Spleen (tissue), 13 donors: ENCODE measurements at places on chromosomes 4 and X. TPM values are rescaled to one million over a fixed set of nuclear protein-coding genes. Genes with fewer than 3 reads are reported as not detected.
A peak's percentile ranks its signal among the peaks of the same experiment; 100 is the strongest.

- DNase-seq = no peak
Measured at GRCh38 chr4:21678711-21679110, 269.9 kb downstream of the KCNIP4 start.

DNA sequence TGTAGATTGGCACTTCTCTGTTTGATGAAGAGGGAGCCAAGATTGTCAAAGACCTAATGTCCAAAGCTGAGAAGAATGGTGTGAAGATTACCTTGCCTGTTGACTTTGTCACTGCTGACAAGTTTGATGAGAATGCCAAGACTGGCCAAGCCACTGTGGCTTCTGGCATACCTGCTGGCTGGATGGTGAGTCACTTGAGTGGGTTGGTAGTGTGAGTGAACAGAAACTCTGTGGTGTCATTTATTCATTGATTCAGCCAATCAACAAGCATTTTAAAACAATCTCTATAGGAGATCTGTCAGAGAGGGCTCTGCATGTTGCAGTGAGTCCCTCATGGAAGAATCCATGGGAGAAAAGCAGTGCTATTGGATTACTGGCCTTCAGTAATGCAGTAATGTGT is 16.3 kb downstream of the TAF9B start:
- DNase-seq = no peak

DNA sequence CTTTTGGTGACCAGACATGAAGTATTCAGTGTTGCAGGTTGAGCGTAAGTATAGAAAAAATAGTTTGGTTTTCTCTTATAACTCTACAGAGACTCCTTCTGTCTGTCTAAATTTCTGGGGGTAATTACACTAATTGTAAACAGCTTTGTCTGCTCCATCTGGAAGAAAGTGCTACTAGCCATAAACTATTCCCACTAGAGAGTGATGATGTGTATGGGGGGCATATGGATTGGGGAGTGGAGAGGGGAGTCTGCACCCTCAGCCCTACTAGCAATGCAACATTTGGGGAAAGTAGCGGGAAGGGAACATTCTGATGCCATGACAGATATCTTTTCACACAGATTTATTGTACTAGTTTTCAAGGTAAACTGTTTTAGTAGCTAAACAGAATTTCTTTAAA is 549.7 kb downstream of the TRIML1 start:
- DNase-seq = no peak

- no peak for DNase-seq
Measured at GRCh38 chr4:81827577-81828202, 356.0 kb upstream of the RASGEF1B start.

- DNase-seq = peak; percentile 70
Measured at GRCh38 chr4:3255611-3256186, 6.7 kb downstream of the MSANTD1 start.

DNA sequence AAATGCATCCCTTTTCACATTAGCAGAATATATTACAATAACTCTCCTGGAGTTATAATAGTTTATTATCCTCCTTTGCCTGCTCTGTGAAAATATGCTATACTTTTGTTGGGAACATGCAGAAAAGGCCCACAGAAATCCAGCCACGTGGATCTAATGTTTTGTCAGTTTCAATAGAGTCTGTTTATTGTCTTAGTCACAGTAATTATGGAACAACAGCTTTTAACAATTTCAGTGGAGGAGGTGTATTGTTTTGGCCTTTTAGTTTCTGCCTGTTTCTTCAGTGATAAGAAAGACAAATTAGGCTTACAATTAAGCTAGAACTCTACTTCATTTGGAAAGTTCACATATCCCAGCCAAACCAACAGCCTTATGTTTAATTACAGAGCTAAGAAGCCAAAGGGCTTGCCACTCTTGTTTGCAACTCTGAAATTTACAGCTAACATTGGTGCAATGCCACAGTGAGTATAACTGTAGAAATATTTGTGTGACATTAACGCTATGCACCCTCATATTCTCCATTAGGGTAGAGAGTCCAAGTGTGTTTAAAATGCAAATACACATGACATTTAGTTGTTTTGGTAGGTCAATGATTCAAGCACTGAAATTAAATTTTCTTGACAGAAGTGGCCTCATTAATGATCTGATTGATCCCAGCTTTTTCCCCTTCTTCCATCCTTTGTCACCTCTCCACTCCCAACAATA is 175.8 kb downstream of the USP46 start:
- DNase-seq = no peak

DNA sequence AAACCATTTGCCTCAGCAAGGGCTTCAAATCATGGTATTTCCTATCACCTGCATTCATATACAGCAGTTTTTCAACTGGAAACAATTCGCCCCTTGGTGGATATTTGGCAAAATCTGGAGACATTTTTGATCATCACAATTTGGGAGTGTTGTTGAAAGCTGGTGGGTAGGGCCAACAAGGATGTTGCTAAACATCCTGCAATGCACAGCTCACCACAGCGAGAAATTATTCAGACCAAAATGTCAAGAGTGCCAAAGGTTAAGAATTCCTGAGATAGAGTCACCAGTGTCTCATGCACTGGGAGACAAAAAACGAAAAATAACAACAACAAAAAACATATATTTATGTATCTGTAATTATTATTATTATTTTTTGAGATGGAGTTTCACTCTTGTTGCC is 435.2 kb upstream of the CTSO start:
- DNase-seq = no peak

GRCh38 chr4:6875431-6875831 is 34.2 kb upstream of the TBC1D14 start:
- peak; percentile 88 for DNase-seq

DNA sequence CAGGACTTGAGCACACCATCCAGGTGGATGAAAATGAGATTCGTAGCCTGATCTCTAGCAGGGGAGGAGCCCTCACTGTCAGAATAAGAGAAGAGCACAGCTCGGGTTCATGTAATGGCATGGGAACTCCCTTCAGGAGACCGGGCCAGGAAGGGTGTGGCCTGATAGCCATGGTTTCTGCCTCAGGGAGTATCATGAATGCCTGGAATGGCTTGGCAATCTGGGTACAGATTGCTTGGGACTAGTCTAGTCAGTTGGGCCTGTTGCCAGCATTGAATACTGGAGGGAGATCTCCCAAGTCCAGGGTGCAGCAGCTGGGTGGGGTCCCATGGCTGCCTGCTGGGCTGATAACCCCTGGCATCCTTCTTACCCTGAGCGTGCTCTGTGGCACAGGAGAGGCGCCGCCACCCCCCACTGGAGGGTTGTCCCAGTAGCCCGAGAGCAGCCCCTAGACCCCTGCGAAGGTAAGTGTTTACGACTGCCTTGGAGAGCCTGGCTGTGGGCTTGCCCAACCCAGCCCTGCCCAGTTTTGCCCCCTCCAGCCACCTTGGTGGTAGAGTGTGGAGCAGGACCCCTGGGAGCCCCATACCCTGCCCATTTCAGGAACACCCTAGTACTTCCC is 298.8 kb downstream of the TEX13A start:
- DNase-seq = peak; percentile 76

DNA sequence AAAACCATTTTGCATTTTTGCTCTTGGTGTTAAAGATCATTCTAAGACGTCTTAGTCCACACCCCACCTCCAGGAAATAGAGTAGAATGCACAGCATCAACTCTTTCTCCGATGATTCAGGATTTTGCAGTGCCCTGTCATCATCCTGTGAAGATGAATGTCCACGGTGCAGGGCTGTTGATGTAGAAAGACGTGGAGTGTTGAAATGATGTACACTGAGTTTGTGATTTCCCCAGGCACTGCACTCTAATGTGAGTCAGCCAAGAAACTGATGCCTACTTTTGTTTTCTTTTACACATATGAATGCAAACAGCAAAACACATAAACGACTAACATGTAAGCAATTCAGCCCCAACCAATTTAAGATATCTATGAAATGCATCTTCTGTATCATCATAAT is 10.5 kb downstream of the LGI2 start:
- no peak for DNase-seq

GRCh38 chr4:98686847-98687246 is 28.4 kb upstream of the TSPAN5 start:
- no peak for DNase-seq

- DNase-seq = no peak
Measured at GRCh38 chr4:140871368-140871767, 115.2 kb upstream of the TBC1D9 start.

DNA sequence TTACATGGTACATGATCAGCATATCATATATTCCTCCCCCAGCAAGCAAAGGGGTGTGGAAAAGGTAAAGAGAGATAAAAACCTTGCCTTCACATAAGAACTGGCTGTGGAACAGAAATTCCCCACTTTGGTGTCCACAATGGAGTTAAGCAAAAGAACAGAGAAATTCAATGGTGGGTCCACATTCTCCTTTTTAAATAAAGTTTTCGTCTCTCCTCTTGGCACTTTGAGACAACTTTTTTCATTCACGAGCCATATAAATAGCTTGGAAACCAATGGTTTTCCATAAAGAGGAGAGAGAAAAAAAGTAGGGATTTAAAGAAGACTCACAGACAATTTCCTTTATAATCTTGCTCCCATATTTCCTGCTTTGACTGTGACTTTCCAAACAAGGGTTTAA is 148.1 kb downstream of the TSPAN5 start:
- no peak for DNase-seq

GRCh38 chrX:40468033-40468846 is 112.5 kb upstream of the ATP6AP2 start:
- no peak for DNase-seq

- DNase-seq = no peak
Measured at GRCh38 chr4:74311696-74312313, 3.5 kb downstream of the EPGN start.

DNA sequence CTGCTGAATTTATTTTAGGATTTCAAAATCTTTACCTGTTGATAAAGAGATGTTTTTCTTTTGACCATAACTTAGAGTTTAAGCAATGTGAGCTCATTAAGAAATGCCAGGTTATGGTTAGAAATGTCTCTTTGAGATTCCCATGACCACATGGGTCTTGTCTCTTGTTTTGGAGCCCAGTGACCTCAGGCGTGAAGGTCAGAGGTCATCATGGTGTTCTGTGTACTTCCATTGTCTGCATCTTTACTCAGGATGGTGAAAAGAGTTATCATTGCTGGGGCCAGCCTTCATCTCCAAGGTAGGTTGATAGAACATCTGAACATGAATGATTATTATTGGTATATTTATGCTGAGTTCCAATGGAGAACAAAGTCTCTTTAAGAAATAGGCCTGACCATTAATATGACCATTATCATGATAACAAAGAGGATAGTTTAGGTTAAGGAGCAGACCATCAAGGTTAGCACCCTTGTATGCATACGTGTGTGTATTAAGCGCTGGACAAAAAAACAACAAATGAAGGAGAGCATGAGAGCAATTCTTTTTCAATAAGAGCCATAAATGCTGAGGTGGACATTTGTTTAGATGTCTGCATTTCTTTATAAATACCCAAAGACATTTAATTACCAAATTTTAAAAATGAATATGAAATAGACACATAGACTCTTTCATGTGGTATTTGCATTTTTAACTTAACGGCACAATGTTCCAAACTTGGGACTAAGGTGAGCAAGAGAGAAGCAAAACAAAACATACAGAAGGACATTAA is 120.6 kb upstream of the PAQR3 start:
- no peak for DNase-seq

DNA sequence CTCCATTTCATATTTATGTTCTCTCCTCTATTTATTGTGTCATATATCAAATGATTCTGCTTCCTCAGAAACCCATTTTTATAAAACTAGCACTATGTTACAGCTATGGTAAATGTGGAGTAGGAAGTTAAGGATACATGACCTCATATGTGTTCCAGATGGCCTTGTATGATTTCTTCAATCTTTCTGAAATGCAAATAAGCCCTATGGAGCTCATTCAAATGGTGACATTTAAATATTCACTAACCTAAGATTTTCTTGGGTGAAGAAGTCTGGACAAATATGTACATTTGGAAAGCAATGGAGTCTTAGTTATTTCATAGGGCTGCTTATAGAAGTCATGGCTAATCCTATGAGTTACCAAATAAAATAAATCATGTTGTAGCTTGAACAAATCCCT is 782.5 kb downstream of the STPG2 start:
- no peak for DNase-seq

GRCh38 chrX:40004921-40005291 is 92.9 kb downstream of the BCOR start:
- peak; percentile 70 for DNase-seq

DNA sequence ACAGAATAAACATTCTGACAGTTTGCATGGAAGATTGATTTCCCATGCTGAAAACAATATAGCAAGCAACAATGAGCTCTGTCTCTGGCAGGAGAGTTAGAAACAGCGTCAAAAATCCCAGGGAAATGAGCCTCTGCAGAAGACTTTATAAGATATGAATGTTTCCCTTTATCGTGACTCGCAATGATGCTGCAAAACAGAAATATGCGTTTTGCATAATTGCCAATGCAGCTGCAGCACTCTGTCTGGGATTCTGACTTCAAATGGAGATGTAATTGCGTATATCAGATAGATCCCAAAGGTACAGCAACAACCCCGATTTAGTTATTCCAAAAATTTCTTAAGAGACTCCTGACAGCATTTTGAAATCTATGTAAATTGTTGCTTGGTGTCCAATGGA is 702.4 kb upstream of the EPHA5 start:
- DNase-seq = no peak

DNA sequence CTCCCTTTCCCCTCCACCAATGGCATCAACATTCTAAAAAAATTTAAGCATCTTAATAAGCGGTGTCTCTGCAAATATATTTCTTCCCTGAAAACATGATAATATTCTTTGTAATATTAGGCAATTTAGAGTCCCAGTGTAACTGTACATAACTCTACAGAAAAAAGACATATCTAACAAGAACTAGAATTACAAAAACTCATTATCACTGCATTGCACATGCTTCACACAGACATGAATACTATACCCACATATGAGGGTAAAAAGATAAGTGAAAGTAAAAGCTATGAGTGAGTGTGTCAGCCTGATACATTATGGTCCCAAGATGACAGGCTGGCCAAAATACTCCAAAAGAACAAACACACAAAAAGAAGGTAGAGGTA is 2.4 kb upstream of the FGB start:
- no peak for DNase-seq

GRCh38 chr4:154305616-154306015 is 186.0 kb downstream of the DCHS2 start:
- no peak for DNase-seq

RRH gene
- total RNA-seq = not detected

DCX gene
- total RNA-seq = 0.06 TPM

XAGE1A gene
- total RNA-seq = not detected

TLR6 gene
- 38.5 TPM for total RNA-seq
